Stimulated activated CD4-positive, alpha-beta T cell treated with anti-CD3 and anti-CD28 coated beads, Interleukin-15, amount 100 ng/mL, for 48 hours (primary cell): ENCODE measurements at places on chromosomes 6 and 20.

DNA sequence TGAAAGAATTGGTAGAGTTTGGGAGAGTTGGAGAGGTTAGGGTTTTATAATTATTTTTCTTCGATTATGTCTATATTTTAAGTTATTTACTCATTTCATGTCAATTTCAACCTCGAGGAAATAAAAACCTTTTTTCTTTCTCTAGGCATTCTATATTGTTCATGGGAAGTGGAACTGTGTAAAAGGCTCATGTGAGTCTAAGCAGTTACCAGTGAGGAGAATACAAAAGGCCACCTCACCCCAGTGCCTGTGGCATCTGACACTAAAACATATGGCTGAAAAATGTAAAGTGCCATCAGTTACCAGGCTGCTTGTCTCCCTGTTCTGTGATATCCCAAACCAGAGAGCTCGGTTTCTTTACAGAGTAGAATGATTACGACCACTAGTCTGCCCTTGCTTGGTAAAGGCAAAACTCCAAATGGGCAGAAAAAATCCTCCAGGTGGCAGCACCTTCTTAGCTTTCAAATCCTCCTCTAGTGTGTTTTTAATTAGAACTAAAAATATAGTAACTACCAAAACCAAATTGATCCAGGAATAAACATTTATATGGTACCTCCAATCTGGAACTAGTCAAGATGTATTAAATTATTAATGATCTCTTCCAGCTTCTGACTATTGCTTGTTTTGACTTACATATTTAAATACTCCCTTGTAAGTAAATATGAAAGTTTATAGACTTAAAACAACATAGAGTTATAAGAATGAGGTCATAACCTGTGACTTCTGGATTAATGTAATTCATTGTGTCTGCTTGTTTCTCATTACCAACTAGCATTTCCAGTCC, 122.6 kb upstream of the MCHR2 start:
- DNase-seq: no peak

DNA sequence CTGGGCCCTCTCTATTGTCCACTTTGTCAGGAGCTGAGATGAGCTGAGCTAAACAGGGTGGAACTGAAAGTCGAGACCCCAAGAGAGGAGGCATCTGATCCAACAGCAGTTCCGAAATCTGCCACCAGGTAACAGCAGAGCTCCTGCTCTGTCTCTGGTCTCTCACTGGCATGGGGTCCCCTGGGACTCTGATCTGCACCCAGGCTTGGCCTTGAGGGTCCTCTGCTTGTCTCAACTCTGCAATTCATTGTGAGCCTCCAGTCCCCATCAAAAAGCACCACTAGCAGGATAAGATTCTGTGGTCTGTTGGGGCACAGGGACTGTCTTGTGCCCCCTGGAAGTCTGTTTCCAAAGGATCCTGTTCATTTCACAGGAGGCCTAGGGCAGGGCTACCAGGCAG, 62.5 kb upstream of the TOP1 start:
- no peak for DNase-seq

- no peak for DNase-seq
Measured at GRCh38 chr6:15400572-15401004, 154.7 kb downstream of the JARID2 start.

GRCh38 chr20:32563311-32564272, 21.5 kb downstream of the NOL4L start:
- DNase-seq: no peak
